ENCODE measurements at places on chromosomes 7 and 10.

DNA sequence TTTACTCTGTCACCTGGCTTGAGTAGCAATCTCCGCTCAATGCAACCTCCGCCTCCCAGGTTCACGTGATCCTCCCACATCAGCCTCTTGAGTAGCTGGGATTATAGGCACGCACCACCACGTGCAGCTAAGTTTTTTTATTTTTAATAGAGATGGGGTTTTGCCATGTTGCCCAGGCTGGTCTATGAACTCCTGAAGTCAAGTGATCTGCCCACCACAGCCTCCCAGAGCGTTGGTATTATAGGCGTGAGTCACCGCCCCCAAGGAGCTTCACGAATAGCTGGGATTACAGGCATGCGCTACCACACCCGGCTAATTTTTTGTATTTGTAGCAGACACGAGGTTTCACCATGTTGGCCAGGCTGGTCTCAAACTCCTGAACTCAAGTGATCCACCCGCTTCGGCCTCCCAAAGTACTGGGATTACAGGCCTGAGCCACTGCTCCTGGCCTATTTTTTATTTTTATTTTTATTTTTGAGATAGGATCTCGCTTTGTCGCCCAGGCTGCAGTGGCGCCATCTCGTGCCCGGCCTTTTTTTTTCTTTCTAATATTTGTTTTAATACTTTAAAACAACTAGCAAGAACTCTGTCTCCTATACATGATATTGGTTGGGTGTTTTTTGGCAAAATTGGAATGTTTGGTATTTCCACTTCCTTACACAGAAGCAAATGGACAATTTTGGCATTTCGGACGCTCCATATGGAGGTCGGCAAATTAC, 1.1 kb downstream of the EFCAB10 start:
- no peak for DNase-seq

- DNase-seq, result no peak
These were observed 45.8 kb downstream of the THSD7A start for GRCh38 chr7:11786186-11786585.

DNA sequence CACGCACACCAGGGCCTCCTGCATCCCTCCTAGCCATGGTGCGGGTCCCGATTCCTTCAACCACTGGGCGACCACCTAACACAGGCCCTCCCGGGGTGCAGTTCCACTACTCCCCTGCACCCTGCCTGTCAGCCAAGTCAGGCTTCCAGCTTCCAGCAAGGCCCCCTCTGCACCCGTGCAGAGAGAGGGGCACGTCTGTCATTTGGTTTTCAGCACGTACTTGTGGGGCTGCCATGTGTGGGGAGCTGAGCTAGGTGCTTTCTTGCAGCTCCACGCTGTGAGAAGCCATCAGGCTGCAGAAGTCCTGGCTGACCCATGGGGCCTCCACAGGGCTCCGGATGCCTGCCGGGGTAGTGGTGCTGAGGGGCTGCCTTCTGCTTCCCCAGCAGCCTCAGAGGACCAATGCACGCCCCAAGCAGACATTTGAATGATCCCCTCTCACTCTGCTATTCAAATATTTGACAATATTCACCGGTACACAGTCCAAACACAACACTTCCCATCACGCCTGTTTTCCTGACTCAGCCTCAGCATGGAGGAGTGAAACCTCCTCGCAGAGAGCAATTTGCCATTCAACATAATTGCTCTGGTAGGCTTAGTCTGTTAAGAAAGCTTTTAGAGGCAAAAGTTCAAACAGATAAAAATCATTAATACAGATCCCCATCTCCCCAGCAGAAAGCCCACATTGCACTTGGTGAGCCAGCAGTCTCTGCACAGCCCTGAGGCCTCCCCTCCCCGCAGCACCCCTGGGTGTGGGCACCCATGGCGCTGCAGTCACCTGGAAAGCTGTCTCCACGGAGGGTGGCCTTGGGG, 449.9 kb downstream of the PTPRN2 start:
- no peak for DNase-seq

DNA sequence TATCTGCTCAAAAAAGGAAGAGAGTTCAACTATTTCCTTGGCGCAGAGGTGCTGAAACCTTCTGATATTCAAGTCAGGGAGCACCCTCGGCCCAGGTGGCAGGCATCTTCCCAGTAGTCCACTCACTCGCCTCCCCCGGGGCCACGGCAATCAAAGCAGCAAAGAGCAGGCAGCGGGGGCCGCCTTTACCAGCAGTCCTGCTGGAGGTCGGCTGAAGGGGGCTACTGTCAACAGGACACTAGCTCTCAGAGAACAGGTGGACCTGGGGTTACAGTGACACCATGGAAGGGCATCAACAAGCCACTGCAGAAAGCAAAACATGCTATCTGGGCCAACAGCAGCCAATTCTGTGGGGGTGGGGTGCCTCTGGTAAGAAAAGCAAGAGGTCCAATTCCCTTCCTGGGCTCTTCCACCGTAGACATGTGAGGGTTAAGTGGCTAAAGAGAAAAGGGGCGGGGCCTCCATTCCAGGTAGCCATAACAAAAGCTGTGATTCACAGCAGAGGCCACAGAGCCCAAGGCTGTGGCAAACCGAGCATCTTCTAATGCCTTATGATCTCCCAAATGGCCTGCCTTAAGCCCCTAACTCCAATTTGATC, 9.4 kb downstream of the FZD9 start:
- DNase-seq, result no peak

GRCh38 chr7:72924386-72924732, 536 bp upstream of the POM121 start:
- DNase-seq, result no peak

All from SK-N-DZ (cell line).